Suppressor macrophage (primary cell): ENCODE measurements at places on chromosomes 12 and 14.

- no peak for DNase-seq
These were observed 131.2 kb downstream of the CRADD start for GRCh38 chr12:93808169-93808899.

DNA sequence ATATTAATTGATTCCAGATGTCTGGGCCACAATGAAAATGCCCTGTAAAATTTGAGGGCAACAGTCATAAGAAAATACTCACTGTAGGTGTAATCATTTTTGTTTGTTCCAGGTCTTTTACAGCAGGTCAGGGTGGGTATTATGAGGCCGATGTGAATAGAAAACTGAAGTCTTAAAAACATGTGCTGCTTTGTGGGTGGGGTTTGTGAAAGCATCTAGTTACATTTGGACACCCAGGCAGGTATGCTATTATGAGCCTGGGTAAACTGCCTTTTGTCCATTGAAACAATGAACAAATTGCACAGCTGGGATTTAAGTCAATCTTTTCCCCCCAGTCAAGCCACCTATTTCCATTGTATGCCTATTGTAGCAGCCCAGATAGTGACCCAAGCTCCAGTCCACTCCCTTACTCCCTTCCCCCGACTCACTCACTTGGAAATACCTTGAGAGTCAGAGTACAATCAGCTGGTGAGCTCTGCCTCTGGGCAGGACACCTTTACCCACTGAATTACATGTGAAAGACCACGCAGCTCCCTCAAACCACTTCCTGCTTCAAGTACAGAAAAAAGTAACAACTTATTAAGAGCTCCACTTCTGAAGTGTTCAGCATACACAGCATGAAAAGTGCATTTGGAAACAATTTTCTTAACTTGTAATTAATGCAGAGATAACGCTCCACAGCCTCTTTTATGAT, 1.8 kb downstream of the IGF1 start:
- DNase-seq = no peak

DNA sequence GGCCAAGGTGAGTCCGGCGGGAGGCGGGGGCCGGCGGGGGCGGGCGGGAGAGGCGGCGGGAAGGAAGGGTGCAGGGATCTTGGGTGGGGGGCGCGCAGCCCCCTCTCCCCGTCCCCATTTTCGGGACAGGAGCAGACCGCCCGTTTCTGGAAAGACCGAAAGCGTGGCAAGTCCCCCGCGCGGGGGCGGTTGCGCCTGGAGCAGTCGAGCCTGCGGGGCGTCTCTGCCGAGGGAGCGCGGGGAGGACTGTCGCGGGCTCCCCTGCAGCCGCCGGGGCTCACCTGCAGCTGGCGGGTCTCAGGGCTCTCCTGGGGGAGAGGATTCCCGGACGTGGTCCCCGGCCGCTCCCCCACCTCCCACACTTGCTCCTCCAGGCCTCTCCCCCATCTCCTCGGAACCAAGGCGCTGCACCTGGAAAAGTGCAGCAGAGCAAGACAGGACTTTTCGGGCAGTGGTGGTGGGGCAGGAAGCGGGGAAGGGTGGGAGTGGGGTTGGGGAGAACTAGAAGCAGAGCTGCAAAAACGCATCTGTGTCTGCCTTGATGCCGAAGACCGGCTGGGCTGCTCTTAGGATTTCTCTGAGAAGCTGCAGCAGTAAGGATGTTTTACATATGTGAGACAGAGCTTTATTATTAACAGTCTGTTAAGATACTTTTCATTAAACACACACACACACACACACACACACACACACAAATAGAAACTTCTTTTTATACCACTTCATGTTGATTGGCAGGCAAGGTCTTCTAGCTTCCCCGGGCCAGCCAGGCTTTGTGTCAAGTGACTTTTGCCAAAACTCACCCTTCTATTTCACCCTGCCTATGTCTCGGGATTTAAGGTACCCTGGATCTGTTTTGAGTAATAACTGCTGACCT, 677 bp downstream of the C12orf75 start:
- peak; percentile 56 for DNase-seq

- DNase-seq = no peak
These were observed 7.2 kb upstream of the KLC1 start for GRCh38 chr14:103621860-103622259.

DNA sequence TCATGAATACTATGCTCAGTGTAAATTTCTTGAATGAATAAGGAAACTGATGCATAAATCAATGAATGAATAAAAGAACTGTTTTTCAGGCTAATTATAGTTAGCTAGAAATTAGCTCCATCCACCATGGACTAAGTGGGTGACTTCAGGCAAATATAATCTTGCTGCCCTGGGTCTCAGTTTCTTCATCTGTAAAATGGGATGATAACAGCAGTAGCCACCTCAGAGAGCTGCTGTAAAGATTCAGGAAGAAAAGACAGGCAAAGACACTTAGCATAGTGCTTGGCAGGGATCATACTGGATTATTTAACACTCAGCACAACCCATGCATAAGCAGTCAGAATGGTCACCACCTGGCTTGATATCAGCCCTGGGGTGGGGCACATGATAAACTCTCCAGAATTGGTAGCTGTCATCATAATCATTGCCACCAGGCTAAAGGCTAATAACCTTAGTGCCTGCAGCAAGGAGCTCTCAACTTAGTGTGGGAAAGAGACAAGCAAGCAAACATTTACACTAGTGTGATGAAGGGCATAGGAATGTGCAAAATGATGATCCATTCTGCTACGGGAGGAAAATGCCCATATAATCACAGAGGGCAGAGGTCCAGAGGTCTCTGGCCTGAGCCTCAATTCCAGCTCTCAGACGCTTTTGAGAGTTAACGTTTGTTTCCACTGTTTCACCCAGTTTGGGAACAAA, 234.7 kb upstream of the TBX3 start:
- DNase-seq = no peak
